ENCODE measurements at places on chromosomes 12 and 14.

- DNase-seq: no peak
Observed at GRCh38 chr12:12467688-12468261, 94.9 kb downstream of the DUSP16 start.

DNA sequence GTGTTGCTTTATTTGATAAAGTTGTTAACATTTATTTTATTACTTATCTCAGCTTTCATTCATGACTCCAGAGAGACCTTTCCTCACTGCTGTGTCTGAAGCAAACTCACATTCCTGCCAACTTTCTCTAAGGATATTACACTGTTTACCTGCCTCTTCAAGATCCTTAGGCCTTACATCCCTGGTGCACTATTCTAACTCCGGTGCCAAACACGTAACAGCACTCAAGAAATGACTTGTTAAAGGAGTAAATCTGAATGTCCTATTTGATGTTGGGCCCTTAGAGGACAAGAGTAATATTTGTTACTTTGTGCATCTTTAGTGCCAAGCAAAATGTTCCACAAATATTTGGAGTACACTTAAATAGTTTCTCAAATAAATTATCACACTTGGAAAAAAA lies 324.1 kb upstream of the FLRT2 start:
- DNase-seq: no peak

DNA sequence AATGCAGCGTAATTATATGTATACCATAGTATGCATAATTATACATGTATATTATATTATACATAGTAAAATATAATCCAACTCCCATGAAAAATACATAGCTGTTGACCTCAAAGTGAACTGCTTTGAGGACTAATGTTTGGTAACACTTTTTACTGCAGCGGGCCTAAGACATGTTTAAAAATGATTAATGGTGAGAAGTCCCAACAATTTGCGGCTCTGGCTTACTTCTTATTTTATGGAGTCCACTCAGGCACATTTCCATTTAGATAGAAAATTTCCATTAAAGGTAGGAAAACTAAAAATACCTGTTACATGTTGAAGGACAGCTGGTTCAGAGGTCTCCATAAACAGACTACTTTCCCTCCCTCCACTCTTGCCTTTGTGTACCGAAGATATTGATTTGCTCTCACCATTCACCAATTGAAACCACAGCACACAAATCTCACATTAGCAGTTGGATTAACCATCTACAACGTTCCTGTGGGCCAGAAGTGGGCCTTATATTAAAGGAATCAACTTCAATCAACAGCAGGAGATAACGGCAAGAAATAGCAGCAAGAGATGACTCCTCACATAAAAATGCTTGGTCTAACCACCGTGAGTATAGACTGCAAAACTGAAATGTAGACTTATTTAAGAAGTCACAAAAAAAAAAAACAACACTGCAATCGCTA lies 14.1 kb upstream of the NT5DC3 start:
- DNase-seq: no peak

DNA sequence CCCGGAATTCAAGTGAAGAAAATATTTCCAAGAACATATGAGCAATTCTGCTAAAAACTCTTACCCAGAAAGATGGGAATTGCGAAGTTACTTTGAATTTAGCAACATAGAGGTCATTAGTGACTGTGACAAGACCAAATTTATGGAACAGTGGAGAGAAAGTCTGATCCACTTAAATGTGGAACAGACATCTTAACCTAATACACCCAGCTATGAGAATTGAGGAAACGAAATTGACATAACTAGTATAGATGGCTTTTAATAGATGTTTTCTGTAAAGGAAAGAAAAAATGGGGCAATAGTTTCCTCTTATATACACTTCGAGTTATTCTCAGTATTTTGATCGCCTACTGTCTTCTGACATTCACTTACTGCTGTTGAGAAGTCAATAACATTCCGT lies 4.6 kb downstream of the OVCH1 start:
- no peak for DNase-seq

GRCh38 chr12:95440401-95440800 lies 33.6 kb upstream of the METAP2 start:
- no peak for DNase-seq

GRCh38 chr12:31466768-31467167 lies 124.2 kb downstream of the DENND5B start:
- no peak for DNase-seq

- DNase-seq: no peak
Observed at GRCh38 chr12:54602661-54603060, 14.2 kb upstream of the PPP1R1A start.

All from heart right ventricle (tissue), 16 donors.